NCI-H446 (cell line): ENCODE measurements at places on chromosomes 6 and 20.
A peak's percentile ranks its signal among the peaks of the same experiment; 100 is the strongest.

- DNase-seq = no peak
Measured at GRCh38 chr6:31114970-31115849, 610 bp downstream of the PSORS1C1 start.

- no peak for DNase-seq
Measured at GRCh38 chr6:3359101-3359752, 97.6 kb downstream of the SLC22A23 start.

DNA sequence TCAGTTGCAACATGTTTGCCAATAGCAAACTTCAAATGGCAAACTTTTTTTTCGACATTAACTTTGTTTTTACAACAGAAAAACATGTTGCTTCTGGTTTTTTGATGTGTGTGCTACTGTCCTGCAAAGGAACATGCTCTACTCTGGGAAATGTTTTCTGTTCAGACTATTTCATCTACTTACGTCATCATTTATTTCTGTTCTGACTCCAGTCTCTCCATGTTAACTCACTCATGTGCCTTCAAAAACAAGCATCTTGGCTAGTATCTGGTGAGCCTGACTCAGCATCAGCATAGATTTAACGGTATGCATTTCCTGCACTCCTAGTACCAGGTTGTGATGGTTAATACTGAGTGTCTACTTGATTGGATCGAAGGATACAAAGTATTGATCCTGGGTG is 36.1 kb upstream of the MAP7 start:
- no peak for DNase-seq

- no peak for DNase-seq
Measured at GRCh38 chr6:19749722-19750121, 87.4 kb upstream of the ID4 start.

DNA sequence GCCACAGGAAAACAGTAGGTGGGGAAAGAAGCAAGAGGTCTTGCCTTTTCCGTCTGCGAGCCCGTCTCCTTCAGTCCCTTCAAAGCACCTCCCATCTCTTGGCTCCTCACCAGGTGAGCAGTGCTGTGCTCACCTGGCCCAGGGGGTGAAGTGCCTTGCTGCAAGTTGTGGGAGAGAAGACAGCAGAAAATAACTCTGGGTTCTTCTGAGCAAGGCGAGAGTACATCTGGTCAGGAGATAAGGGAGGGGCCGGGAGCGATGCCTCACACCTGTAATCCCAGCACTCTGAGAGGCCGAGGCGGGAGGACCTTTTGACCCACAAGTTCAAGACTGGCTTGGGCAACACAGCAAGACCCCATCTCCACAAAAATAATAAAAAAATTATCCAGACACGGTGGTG is 35.6 kb upstream of the TGM3 start:
- no peak for DNase-seq

- DNase-seq = no peak
Measured at GRCh38 chr6:93418408-93419303, 703 bp downstream of the EPHA7 start.

DNA sequence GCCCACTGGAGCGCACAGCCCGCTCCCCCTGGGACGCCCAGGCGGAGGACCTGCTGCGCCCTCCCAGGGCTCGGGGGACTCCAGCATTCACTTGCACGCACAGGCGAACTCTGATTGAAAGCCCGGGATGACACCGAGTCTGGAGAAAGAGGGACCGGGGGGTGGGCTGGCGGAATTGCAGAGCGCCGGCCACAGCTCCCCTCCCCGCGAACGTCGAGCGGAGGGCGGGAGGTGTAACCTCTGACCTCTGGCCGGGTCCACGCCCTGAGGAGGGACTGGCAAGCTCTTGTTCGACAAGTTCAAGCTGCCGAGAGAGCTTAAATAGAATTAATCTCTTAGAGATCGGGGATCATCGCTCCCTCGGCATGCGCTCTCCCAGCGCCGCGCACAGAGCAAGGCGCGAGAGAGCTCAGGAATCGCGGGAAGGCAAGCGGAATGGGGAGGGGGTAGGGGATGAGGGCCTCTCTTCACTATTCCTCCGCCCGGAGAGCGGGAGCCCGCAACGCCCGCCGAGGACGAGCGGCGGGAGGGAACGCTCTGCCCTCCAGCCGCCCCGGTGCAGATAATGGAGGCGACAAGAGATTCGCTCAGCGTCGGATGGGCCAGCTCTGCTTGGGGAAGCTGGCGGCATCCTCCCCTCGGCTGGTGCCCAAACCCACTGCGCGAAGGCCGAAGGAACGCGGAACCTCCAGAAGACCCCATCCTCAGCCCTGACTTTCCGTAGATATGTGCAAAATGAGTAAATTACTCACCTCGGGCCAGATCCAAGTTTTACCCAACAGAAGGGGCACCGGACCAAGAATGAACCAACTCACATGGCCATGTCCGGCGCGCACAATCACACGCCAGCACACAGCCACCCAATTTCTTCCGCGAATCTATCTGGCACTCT is 761 bp upstream of the NR2E1 start:
- no peak for DNase-seq

DNA sequence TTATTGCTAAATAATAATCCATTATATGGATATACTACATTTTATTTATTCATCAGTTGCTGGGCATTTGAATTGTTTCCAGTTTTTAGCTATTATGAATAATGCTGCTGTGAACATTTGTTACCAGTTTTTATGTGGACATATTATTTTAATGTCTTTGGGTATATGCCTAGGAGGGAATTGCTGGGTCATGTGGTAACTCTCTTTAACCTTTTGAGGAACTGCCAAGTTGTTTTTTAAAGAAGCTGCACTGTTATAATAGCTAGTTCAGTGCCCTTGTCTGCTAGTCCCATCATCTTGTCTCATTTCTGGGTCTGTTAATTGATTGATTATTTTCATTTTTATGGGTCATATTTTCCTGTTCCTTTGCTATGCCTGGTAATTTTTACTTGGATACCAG is 56.3 kb downstream of the FOXO3 start:
- DNase-seq = no peak

GRCh38 chr6:154768280-154768679 is 35.1 kb downstream of the SCAF8 start:
- DNase-seq = no peak

- DNase-seq = peak; percentile 93
Measured at GRCh38 chr6:21887231-21888185, 294.0 kb downstream of the SOX4 start.

- DNase-seq = no peak
Measured at GRCh38 chr6:53244399-53244931, 95.8 kb upstream of the GCM1 start.

DNA sequence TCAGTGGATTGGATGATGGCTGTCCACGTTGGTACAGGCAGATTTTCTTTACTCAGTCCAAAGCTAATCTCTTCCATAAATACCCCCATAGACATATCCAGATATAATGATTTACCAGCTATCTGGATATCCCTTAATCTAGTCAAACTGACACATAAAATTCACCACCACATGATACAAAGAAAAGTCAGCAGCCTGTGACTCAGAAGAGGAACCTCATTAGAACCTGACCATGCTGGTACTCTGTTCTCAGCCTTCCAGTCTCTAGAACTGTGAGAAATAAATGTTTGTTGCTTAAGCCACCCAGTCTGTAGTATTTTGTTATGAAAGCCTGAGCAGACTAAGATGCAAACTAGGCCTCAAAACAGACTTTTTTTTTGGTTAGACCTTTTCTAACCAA is 431.3 kb upstream of the RNF217 start:
- no peak for DNase-seq

- DNase-seq = no peak
Measured at GRCh38 chr6:16727996-16728395, 33.3 kb downstream of the ATXN1 start.

DNA sequence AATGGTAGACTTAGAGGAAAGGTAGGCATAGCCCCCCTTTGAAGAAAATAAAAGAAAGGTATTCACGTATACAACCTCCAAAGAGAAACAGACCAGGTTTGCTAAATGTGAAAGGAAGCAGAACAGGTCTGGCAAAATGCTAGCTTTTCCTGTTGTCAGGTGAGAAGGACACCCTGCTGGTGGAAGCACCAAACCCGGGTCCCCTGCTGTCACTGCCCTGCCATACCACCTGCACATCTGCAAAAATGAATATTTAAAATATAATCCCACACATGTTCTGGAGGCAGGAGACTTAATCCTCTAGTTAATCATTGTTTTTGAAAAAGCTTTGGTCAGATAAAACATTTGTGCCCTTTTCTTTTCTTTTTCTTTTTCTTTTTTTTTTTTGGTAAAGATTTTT is 48.9 kb upstream of the OLIG3 start:
- DNase-seq = no peak

GRCh38 chr6:93433592-93433991 is 14.2 kb upstream of the EPHA7 start:
- no peak for DNase-seq

DNA sequence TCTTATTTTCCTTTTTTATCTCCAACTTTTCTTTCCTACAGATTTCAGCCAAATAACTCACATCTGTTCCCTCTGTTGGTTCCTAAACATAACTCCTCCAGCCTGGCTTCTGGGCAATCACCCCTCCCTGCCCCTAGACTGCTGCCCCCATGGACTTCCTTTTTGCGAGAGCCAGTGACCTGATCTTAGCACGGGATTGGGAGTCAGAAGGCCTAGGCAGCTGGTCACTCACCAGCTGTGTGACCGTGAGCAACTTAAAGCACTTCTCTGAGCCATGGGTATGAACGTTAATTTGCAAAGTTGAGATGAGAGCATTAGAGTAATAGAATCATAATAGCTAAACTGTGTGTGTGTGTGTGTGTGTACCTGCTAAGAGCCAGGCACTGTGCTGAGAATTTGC is 4.5 kb upstream of the MMP9 start:
- no peak for DNase-seq

- no peak for DNase-seq
Measured at GRCh38 chr6:144327081-144327480, 41.9 kb downstream of the UTRN start.

DNA sequence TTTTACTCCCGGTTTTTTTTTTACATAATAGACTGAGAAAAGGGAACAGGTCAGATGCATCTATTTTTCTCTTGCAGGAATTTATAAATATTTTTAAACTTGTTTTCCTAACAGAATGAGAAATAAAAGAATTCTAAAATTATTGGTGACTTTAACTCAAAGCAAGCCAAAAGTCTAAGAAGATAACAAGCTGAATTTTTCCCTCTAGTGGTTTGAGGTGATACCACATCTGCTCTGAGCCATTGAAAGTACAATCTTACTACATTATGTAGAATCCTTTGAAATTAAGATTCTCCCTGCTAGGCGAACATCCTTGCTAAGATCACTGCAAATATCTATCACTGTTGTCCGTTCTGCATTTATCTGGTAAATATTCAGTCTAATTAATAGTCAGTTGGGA is 10.7 kb upstream of the STMND1 start:
- no peak for DNase-seq

GRCh38 chr20:30985386-30985785 is 272.1 kb upstream of the DEFB115 start:
- no peak for DNase-seq

DNA sequence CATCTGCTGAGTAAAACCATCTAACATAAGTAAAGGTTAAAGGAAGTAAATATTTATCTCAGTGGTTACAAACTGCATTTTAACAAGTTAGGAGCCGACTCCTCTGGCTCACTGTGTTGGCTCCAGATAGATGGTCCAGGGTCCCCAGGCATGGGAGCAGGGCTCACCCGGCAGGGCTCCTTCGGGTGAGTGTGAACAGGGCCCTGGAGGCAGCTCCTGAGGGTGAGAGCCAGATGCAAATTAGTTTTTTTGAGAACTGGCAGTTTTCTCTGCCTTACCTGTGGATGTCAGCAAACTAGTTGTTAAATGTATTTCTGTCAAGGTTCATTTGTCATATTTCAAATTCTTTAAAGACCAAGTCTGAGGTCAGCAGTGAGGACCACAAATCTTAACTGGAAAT is 21.5 kb downstream of the TPBG start:
- DNase-seq = no peak

DNA sequence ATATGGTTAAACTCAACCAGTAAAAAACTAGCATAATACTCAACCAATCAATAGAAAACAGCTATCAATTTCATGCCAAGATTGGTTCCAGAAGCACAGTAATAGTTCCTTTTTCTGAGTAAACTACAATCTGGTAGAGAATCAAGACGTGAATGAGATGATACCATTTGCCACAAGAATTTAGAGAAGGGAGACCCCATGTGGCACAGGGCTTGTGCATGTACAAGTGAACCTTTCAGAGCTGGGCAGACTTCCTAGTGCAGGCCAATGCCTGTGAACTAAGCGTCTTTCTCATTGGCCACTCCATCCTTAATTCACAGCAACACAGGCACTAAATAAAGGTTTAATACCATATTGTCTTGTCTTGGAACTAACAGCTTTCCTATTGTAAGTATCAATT is 213.5 kb downstream of the RFPL4B start:
- DNase-seq = no peak

- no peak for DNase-seq
Measured at GRCh38 chr20:45014671-45015415, 48.5 kb downstream of the STK4 start.

- no peak for DNase-seq
Measured at GRCh38 chr6:48834706-48835105, 628.3 kb downstream of the MMUT start.

- no peak for DNase-seq
Measured at GRCh38 chr20:35866418-35867202, 87.7 kb downstream of the SCAND1 start.

- DNase-seq = no peak
Measured at GRCh38 chr20:10509376-10509775, 74.3 kb downstream of the SLX4IP start.

DNA sequence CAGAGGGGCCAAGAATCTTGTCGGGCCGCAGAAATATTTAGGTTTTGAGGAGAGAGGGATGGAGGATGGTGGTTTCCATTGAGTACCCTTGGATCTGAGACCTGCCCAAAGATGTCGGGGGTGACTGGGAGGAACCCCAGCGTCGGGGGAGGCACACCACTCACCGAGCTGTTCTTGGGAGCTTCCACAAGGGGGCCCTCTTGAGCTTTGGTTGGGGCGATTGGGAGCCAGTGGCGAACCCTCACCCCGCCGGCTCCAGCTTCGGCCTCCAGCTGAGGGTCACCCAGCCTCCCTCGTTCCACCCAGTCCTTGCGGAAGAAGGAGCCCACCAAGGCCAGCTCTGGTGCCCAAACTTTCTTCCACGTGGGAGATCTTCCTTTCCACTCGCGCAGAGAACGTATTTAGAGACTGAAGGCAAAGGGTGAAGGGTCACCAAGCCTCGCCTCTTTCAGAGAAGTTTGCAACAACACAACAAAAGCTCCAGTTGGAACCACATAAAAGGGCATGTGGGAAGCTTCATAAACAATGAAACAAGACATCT is 33.6 kb downstream of the APCDD1L start:
- no peak for DNase-seq

GRCh38 chr6:70040766-70041165 is 174.4 kb downstream of the COL19A1 start:
- DNase-seq = no peak

DNA sequence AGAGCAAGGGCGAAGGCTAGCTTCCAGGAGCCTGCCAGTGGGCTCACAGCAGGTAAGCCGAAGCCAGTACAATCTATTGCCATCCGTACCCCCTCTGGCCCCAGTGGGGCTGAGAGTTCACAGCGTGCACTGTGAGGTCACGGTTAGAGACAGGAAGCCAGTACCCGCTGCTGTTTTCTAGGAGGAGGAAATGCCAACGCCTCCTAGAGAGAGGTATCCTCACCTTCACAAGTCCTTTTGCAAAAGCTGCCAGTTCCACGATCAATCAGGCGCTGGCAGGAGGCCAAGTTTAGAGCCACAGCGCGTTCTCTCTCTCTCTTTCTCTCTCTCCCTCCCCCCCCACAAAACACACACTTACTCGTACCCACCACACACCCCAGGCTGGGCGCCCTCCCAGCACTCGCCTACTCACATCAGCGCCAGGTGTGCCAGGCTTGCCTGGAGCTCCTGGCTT is 22.5 kb downstream of the COL9A1 start:
- DNase-seq = peak; percentile 61
